DMS79 (cell line): ENCODE measurements at places on chromosomes 16 and 17.

DNA sequence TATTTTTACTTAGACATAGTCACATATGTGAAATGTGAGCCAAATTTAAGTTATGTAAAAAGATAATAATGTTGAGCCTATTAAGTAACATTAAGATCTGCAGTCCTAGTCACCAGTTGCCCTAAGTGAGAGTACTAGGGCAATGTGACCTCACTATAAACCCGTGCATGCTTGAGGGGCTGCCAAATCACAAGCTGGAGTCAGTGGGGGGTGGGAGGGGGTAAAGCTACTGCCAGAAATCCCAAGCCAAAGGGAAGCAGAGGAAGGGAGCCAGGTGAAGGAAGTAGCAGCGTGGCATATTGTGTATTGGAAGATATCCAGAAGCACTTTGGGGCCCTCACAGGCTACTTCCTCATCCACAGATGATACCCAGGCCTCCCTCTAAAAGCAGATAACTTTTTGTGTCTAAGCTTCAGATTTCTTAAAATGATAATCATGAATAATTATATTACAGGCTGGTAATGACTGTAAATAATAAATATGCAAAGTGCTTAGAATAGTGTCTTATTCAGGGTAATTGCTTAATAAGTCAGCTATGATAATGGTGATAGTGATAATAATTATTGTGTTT is 134.1 kb downstream of the CA10 start:
- DNase-seq, result no peak

DNA sequence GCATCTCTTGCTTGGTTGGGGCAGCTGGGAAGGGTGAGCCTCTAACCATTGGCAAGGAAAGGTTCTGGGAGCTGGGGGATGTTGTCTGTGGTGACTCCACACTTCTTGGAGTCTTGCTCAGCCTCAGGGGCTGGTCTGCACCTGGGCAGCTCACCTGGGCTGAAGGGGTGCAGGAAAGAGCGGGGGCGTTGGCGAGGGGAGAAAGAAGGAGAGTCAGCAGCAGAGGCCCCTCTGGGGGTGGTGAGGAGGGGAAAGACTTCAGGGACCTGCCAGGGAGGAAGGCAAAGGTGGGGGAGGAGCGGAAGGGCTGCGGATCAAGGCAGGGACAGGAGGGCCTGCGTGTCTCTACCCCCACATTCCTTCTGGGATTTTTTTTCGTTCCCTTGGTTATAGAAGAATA is 47.7 kb downstream of the CCDC42 start:
- no peak for DNase-seq

DNA sequence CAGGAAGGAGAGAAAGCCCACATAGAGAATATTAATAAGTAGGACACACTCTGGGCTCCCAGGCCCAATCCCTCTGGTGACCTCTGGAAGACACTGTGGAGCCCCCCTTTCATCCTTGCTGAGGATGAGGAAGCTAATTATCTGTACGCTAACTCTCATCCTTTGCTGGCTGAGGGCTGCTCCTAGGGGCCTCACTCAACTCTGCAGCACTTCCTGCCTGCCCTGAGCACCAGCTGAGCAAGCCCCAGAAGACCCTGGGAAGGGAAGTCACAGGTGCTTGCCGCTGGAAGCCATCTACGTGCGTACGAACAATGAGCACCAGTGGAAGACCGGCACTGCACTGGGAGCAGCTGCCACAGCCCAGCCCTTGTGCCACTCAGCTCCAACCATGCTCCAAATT is 145.8 kb upstream of the CDH5 start:
- DNase-seq, result no peak

DNA sequence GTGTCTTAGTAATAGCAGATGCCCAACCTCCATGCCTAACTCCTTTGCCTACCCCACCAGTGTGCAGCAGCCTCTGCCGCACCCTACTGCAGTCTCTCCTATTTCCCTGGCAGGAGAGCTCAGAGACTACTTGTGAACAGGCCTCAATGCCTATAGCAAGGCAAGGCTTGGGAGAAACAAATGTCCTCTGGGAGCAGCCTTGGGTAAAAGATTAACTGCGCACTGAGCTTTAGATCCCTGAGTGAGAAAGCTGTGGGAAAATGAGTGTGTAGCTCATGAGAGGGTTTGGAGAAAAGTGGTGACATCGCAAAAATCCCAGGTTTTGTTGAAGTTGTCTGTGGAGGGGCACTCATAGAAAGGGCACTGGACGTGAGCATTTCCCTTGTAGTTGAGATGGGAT is 335.8 kb downstream of the WWOX start:
- DNase-seq, result no peak

GRCh38 chr17:39170109-39170508 is 4.1 kb upstream of the ARL5C start:
- DNase-seq, result no peak

- DNase-seq, result no peak
Measured at GRCh38 chr16:70713342-70713741, 27.5 kb upstream of the MTSS2 start.

- DNase-seq, result no peak
Measured at GRCh38 chr17:8870406-8871040, 3.0 kb upstream of the PIK3R6 start.

DNA sequence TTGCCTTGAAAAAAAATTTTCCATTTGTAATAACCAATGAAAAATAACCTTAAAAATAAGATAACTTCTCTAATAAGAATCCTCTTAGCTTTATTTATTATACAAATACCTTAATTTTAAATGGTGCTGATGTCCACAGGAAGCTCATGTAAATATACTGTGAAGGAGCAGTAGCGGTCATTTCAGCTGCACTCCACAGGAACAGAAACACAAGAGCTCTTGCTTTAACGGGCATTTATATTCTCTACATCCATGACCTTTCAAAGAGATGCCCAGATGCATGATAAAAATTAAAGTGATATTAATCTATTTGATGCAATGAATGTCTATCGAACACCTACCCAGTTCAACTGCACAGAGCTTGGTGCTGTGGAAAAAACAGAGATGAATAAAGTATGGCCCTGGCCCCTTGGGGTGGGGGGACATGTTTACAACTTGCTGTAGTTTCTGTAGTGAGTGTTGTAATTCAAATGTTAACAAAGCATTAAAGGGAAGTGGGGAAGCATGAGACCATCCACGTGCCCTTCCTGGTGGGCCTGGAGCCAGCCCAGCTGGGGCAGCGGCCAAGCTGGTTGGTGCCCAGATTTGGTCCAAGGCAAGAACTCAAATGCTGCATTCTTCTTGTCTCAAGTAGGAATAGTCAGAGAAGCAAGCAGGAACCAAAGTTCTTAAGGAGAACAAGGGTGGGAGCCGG is 47.9 kb downstream of the IQCK start:
- no peak for DNase-seq

DNA sequence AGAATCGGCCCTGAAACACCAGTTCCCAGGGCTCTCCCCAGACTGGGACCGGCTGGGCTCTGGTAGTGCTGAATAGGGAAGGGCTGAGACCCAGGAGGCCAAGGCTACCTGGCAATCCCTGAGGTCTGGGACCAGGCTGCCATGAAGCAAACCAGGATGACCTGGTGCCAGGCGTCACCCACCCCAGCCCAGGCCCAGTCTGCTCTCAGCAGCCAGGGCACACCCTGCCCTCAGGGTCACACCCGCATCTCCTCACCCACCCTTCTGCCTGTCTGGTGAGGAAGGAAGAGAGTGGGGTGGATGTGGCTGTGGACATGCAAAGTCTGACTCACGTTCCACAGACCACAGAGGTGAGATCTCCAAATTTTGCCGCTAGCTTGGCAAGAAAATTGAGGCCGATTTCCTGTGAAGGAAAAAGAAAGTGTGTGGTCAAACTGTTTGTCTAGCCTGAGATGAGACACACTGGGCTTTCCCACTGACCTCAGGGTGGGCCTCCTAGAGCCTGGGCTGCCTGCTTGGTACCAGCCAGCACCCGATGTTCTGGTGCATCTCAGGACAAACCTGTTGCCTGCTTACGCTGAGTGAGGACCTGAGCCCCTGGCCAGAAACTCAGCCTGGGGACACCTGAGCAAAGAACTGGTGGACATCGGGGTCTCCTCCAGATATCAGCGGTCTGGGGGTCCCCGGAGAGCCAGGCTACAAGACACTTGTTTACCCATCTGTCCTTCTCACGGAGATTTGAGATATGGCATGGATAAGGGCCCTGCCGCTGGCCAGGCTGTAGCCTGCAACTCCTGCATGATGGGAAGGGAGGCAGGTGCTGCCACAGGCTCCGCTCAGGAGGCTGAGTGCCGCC is 6.3 kb upstream of the RAB37 start:
- no peak for DNase-seq

DNA sequence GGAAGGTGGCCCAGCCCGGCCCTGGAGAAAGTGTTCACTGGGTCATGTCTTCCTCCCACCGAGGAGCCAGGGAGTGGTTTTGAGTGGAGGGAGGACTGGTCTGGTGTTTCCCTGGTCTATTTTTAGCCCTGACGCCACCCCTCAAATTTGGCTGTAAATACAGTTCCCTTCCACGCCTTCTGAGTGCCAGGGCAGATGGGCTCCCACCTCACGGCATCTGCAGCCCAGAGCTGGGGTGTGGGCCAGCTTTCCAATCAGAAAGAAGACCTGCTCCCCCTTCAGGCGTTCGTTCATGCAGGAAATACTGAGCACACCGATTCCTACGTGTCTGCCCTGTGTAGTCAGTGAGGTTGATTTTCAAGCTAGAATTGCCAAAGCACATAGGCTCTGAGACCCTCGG is 53.7 kb downstream of the SNX20 start:
- no peak for DNase-seq

- no peak for DNase-seq
Measured at GRCh38 chr16:17450291-17450690, 20.5 kb downstream of the XYLT1 start.

GRCh38 chr16:57629516-57630406 is 1.3 kb downstream of the ADGRG1 start:
- no peak for DNase-seq

- no peak for DNase-seq
Measured at GRCh38 chr16:2770057-2770951, 6.8 kb downstream of the ELOB start.

DNA sequence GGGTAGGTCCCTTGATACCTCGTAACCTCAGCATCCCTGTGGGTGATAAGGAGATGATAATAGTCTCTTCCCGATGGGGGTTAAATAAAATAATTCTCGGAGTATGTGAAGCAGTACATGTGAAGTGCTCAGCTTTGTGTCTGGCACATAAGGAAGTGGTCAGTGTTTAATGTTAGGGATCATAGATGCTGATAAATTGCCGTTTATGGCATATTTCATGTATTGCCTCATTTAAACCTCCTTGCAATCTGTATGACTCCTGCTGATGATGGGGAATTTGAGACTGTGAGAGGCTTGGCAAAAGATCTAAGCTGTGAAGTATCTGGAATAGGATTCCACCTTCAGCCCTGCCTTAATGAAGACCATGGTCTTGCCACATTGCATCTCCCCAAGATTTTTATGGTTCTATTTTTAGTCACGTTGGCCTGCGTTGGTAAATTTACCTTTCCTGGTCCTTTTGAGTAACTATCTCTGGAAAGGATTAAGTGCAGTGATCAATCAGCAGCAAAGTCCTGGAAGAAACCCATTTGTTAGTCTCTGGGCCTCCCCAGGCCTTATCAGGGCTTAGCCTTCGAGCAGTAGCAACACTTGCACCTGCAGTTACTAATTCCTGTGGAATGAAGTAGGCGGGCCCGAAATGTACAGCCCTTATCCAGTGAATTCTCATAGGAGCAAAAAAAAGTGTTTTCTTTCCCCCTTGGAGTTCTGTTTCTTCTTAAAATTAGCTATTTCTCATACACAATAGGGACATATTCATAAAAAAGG is 144.9 kb downstream of the WWOX start:
- no peak for DNase-seq

- no peak for DNase-seq
Measured at GRCh38 chr16:81216114-81216513, 22.4 kb upstream of the BCO1 start.

- DNase-seq, result no peak
Measured at GRCh38 chr17:57782062-57782490, 37.0 kb upstream of the CCDC182 start.

- no peak for DNase-seq
Measured at GRCh38 chr16:54425681-54426552, 139.3 kb upstream of the IRX3 start.

DNA sequence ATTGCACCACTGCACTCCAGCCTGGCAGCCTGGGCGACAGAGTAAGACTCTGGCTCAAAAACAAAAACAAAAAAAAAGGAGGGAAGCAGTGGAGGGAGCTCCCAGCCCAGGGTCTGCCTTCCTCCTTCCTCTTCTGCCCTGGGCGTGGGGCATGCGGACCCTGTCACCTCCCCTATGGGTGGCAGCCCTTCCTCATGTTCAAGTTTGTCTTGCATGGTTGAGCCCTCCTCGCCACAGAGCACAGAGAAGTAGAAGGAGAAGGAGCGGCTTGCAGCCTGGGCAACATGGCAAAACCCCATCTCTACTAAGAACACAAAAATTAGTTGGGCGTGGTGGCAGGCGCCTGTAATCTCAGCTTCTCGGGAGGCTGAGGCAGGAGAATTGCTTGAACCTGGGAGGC is 21.4 kb upstream of the TIMP2 start:
- no peak for DNase-seq

- no peak for DNase-seq
Measured at GRCh38 chr17:40068584-40068916, 5.8 kb downstream of the THRA start.

GRCh38 chr17:28372203-28372944 is 880 bp downstream of the SARM1 start:
- no peak for DNase-seq

- no peak for DNase-seq
Measured at GRCh38 chr16:54342966-54343365, 56.4 kb upstream of the IRX3 start.

- DNase-seq, result no peak
Measured at GRCh38 chr17:6327007-6327406, 107.9 kb downstream of the AIPL1 start.

DNA sequence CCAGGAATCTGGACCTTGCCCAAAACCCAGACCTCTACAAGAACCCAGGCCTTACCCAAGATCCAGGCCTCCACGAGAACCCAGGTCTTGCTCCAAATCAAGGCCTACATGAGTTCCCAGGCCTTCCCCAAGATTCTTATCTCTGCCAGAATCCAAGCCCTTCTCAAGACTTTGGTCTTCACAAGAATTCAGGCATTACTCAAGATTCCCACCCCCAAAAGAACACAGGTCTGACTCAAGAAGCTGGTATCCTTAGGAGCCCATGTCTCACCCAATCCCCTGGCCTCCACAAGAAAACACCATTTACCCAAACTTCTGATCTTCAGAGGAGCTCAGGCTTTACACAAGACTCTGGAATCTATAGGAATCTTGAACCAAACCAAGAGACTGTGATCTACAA is 2.6 kb downstream of the SPEM3 start:
- DNase-seq, result no peak

- no peak for DNase-seq
Measured at GRCh38 chr17:44389723-44390202, 314 bp upstream of the ITGA2B start.

DNA sequence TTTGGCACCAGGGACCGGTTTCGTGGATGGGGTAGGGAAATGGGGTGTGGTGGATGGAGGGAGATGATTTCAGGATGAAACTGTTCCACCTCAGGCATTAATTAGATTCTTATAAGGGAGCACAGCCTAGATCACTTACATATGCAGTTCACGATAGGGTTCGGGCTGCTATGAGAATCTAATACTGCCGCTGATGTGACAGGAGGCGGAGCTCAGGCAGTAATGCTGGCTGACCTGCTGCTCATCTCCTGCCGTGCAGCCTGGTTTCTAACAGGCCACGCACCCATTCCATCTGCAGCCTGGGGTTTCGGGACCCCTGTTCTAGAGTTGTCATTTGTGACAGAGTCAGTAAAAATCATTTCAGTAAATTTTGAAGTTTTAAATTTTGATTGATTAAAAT is 99.7 kb downstream of the CHD9 start:
- DNase-seq, result no peak

GRCh38 chr16:5479926-5480325 is 382.3 kb upstream of the EEF2KMT start:
- no peak for DNase-seq

GRCh38 chr16:979859-980594 is 1.5 kb upstream of the SOX8 start:
- DNase-seq, result no peak
